ENCODE measurements at places on chromosomes 11 and 22.
A peak's percentile ranks its signal among the peaks of the same experiment; 100 is the strongest.

GRCh38 chr22:32661296-32661695 lies 140.2 kb upstream of the TIMP3 start:
- DNase-seq = no peak

- no peak for DNase-seq
Measured at GRCh38 chr11:20156876-20157613, 3.2 kb downstream of the DBX1 start.

DNA sequence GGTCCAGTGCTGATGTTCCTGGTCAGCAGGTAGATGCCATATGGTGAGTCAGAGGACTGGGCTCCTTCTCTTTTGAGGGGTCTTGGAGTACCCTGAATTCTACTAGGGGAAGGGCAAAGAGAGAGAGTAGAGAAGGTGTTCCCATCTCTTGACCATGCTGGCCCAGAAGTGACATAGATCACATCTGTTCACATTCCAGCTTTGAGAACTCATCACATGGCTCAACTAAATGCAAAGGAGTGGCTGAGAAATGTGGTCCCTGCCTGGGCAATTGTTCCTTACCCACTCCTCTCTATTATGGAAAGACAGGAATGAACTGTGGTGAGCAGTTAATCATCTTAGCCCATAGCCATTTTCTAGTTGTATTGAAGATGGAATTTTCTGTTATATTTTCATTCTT lies 105.4 kb upstream of the TIMP3 start:
- no peak for DNase-seq

- no peak for DNase-seq
Measured at GRCh38 chr11:102661040-102661439, 35.9 kb upstream of the MMP20 start.

DNA sequence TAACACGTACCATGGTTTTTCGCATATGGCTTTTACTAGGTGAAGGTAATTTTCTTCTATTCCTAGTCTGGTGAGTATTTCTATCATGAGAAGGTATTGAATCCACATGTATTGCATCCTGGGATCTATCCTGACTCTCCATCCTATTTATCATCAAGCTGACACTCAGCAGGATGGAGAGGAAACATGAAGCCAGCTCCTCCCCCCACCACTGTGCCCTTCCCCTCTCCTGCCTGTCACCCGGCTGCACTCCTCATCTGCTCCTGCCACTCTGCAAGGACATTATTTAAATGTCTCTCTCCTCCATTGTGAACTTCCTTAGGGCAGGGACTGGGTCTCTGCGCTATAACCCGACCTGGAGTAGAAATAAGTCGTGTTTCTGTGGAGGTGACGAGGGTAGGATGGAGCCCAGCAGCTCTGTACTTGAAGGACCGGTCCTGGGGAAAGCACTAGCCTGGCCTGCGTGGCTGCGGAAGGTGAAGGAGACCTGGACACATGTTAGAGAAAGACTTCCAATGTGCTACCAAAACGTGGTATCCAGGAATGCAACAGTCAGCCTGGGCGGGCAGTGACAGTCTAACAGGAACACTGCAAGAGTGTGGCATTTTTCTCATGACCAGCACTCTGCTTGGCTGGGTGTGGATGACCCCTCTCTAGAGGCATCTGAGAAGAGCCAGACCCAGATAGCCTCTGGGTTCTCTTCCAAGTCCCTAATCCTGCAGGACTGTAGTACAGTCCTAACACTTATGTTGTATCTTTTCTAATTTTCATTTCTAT lies 111.2 kb downstream of the MICAL3 start:
- no peak for DNase-seq

DNA sequence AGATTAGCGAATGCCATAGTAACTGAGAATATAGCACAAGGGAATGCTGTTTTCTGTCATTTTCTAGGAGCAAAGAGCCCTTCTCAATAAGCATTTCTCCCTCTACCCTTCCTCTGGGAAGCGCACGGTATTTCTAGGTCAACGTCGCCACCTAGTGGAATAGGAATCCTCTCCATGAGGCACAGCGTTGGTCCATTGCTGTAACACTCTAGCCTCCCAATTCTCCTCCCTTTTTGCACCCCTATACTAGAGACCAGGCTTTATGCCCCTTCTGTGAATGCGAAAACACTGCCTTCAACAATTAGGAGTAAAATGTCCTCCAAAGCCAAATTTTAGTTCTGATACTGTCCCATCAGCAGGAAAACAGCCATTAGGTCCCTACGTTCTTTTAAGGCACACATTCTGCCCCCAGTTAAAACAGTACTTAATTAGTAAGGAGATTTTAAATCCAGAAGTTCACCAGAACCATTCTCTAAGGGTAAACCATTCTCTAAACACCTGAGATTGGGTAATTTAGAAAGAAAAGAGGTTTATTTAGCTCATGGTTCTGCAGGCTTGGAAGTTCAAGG lies 12.8 kb upstream of the HYLS1 start:
- peak; percentile 85 for DNase-seq

DNA sequence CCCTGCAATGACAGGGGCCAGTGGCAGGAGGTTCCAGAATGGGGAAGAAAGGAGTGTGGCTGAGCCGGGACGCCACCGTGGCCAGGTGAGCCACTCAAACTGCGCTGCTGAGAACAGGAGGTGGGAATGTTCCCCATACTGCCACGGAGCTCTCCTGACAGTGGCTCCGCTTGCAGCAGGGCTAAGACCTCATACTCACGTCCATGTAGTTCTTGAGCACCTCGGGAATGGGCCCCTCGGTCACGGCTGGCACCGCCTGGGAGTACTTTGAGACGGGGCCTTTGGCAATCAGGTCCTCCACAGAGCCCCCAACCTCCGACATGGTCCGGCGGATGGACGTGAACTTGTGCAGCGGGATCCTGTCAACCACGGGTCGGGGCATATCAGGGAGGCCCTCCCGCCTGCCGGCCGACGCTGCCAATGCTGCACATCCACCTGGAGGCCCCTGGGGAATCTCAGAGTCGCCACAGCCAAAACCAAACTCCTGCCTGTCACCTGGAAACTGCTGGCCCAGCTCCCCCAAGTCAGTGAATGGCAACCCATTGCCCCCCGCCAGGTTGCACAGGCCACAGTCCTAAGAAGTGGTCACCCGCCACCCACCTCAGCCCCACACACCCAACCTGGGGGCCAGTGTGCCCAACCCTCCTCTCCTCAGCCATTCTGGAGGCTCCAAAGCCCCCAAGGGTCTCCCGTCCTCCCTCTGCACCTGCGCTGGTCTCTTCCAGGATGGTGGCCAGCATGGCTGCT lies 2.4 kb downstream of the CTSD start:
- DNase-seq = no peak
